ENCODE measurements at places on chromosomes 1 and 21.

DNA sequence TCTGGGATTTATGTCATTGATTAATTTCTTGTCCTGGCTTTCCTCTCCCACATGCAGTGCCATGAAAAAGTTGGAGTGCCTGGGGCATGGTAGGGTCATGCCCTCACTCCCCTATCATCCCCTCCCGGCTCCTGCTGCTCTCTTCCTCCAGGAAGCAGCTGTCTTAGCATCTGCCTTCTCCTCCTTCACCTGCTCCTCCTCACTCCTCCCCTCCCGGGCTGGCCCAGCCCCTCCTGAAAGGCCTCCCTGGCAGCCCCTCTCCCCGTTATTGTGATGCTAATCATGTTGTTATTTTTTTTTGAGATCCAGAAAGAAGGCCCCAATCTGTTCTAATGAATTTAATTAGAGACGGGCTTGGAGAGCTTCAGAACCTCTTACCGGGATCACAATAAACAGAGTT, 36.3 kb upstream of the NFASC start:
- DNase-seq, result no peak

DNA sequence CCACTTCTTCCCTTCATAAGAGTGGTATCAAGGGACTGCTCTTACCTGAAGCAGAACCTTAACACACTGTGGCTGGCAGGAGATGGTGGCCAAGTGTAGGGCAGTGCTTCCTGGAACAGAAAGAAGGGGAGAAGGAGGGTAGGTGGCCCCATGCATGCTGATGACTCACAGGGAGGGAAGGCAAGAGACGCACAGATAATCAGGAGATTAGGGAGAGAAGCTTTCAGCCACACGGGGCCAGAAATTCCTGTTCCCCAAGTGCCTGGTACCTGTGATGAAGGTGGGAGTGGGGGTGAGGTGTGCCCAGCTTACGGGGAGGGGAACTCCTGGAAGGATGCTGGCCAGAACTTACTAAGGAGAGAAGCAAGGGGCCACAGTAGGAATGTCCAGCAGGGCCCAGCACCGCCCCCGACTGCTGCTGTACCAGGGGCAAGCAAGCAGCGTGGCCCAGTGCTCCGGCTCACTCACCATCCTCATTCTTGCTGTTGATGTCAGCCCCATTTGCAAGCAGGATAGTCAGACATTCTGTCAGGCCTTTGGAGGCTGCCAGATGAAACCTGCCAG, 7.7 kb downstream of the ANKRD35 start:
- no peak for DNase-seq

DNA sequence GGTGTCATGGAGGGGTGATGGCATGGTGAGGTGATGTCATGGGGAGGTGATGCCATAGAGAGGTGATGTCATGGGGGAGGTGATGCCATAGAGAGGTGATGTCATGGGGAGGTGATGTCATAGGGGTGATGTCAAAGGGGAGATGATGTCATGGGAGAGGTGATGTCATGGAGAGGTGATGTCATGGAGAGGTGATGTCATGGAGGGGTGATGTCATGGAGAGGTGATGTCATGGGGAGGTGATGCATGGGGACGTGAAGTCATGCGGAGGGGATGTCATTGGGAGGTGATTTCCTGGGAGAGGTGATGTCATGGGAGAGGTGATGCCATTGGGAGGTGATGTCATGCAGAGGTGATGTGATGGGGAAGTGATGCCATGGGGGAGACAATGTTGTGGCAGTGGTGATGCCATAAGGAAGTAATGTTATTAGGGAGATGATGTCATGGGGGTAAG, 92.1 kb upstream of the C1orf174 start:
- no peak for DNase-seq

DNA sequence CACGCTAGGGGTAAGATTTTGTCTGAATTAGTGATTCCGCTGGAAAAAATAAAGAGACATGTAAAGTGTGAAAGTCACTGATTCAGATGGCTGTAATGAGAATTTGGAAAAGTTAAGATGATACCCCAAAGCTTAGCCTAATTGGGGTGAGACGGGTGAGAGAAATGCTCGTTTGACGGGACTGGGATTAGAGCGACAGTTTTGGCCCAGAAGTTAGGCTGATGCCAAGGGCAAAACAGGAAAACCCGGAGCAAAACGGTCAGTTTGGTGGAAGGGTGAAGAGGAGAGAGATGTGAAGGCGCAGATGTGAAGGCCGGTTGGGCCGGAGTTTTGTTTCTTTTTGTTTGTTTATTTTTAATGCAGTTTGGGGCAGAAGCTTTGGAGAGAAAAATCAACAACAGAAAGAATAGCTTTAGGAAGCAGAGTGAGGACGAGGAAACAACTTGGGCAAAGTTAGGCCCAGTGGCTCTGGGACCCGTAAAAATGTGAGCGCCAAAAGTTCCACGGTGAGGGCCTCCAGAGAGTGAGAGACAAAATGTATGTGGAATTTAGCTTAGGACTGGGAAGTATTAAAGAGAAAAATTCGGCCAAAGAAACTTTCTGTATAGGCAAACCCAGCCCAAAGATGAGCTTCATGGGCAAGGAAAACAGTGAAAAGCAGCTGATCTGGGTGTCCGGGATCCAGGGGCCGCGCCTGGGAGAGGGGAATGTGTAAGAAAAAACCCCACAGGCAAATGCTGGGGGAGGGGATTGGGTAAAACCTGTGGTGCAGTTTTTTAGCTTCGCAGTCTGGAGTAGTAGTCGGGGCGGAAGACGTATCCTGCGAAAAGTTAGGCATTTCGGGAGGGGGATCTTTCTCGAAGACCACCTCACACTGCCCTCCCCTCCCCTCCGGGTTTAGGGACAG, 1.2 kb downstream of the DMRTA2 start:
- no peak for DNase-seq

GRCh38 chr1:9778905-9779304, 44.9 kb downstream of the CLSTN1 start:
- no peak for DNase-seq

DNA sequence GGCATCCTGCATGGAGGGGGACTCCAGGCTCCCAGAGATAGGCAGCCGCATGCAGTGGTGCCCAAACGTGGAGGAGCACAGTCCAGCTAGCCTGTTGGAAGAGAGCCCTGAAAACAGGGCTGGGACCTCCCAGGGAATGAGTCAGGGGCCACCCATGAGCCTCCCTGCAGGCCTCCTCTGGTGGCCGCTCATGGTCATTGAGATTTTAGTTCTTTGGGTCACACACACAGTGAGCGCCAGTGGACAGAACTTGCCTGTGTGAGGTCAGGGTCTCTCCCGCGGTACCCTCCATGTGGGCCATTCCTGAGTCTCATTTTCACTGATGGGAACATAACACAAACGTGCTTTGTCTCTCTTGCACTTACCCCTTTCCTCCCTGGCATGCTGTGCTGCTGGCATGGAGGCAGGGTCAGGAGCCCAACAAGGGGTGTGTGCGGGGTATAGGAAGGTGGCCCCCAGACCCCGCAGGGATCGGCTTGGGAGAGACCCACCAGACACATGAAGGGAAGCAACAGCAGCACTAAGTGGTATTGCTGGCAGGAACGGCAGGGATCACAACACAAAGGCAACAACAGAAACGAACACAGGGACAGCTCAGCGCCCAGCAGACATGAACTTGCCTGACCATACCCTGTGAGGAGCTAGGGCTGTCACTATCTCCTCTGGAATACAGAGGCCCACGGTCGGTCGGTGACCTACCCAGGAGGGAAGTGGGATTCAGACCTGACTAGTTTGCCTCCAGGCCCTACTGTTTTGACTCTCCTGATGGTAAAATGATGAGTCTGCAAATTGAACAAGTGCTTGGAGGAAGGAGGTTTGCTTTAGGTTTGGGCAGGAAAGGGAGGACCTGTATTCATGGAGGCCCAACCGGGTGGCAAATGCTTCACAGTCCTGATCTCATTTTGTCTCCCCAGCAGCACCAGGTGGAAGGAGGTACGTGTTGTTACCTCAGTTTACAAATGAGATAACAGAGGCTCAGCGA, 31.8 kb downstream of the ABCG1 start:
- no peak for DNase-seq

GRCh38 chr1:178020968-178021640, 51.2 kb upstream of the SEC16B start:
- no peak for DNase-seq

DNA sequence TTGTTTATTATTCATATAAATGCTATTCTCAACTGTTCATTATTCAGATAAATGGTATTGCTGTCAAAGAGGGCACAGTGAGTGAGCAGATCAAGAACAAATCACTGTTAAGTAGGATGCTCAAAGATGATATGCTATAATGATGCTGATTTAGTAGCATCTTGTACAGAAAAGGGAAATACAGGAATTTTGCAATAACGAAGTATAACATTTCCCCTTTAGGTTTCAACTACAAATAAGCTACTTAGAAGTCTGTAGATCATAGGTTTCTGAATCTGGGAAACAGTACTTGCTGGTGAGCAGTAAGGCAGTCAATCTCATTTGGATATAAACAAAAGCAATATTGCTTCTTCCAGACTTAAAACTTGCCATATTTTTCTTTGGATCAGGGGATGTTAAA, 27.3 kb upstream of the RCOR3 start:
- DNase-seq, result no peak

- DNase-seq, result no peak
These were observed 4.8 kb upstream of the ASB17 start for GRCh38 chr1:75937034-75937433.

- no peak for DNase-seq
These were observed 27.0 kb upstream of the NID1 start for GRCh38 chr1:236091933-236092318.

GRCh38 chr1:93705892-93706500, 24.4 kb upstream of the BCAR3 start:
- DNase-seq, result no peak

DNA sequence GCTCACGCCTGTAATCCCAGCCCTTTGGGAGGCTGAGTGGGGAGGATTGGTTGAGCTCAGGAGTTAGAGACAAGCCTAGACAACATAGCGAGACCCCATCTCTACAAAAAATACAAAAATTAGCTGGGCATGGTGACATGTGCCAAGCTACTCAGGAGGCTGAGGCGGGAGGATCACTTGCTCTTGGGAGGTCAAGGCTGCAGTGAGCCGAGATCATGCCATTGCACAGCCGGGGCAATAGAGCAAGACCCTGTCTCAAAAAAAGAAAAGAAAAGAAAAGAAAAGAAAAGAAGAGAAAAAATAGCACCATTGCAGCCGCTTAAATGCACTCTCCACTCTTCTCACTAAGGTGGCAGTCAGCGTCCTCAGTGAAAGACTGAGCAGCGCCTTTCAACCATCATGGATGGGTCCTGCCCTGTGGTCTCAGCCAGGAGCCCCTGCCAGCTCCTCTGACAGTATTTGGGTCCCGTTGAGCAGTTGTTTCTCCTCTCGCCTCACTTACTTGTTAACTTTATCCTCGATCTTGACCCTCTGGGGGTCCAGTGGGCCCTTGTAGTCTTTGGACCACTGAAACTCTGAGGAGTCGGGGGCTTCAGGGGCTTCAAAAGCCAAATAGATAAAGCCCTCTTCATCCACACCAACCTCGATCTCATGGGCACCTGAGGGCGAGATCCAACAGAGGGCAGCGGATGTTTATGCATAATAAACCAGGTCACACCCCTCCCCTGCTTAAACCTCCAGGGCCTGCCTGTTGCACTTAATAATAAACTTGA, 36.9 kb downstream of the MYOM3 start:
- no peak for DNase-seq

- DNase-seq, result no peak
These were observed 9.7 kb downstream of the C1orf216 start for GRCh38 chr1:35708952-35709351.

DNA sequence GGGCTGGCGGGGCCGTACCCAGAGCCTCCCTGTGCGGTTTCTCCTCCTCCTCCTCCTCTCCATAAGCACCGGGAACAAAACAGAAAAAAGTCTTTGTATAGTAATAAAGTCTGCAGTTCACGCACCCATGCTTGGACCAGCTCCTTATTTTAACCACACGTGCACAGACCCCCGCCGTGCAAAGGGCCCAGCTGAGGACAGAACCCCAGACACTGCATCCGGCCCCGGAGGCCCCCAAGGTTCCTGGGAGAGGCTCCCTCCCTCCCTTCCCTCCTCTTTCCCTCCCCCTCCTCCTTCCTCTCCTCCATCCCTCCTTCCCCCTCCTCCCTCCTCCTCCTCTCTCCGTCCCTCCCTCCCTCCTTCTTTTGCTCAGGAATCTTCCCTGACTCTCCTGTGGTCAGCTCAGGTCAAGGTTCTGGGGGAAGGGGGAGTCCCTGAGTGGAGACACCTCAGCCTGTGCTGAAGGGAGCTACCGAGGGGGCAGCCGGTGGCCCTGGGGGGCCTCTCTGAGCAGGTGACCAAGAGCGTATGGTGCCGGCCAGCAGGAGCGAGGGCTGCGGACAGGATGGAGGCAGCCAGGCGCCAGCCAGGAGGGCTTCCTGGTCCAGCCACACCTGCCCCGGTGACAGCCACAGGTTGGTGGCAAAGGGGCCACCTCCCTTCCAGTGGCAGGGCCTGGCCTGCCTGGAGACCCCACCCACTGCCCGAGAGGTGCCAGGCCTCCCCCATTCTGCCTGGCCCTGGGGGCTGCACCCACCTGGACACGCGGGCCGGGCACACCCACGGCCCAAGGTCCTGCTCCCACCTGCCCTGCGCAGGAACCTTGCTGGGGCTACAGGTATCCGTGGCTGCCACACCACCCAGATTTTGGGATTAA, 3.2 kb upstream of the TTLL10 start:
- no peak for DNase-seq

- no peak for DNase-seq
These were observed 3.1 kb downstream of the TNNT2 start for GRCh38 chr1:201374364-201374763.

- no peak for DNase-seq
These were observed 144.7 kb downstream of the PRDM16 start for GRCh38 chr1:3213730-3214129.

DNA sequence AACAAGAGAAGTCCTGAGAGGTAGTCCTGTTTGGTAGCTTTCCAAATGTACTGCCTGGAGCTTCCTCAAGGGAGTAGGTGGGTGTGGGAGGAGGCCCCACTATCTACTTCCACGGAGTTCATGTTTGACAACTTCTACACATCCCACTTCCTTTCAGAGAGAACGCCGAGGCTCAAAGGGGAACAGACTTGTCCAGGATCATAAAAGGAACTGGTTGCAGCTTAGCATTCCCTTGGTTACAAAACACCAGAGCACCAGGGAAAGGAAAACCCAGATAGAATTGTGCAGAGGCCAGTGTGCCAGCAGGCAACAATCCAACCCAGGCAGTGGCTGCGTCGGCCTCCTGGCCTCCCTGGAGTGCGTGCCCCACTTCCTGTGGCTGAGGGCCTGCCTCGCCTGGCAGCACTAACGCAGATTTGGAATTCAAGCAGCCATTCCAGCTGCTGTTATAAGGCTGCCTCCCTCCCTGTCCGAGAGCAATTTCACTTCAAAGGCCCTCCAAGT, 4.2 kb upstream of the RAP1GAP start:
- no peak for DNase-seq

- no peak for DNase-seq
These were observed 332 bp downstream of the KCNJ6 start for GRCh38 chr21:37915941-37916309.

- DNase-seq, result no peak
These were observed 81.2 kb upstream of the RAVER2 start for GRCh38 chr1:64663668-64664067.

GRCh38 chr1:29120367-29120766, 3.3 kb downstream of the TMEM200B start:
- no peak for DNase-seq

DNA sequence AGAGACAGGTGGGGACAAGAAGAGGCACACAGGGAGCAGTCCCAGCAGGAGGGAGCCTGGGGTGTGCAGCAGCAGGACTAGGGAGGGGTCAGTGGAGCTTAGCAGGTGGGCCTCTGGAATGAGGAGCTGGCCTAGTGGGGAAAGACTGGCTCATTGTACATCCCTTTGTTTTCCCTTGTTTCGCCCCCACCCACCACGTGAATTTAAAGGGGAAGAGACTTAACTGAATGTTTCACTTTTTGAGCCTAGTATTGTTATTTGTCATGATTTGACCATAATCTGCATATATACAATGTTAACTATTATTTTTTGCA, 181.7 kb downstream of the DHRS3 start:
- no peak for DNase-seq

- DNase-seq, result no peak
These were observed 23.4 kb upstream of the RPTN start for GRCh38 chr1:152182431-152182830.

Measured in stimulated activated CD4-positive, alpha-beta T cell treated with anti-CD3 and anti-CD28 coated beads, Interleukin-12 subunit alpha, Interleukin-12 subunit beta, amount 100 ng/mL, for 4 hours (primary cell).